Panc1 (cell line): ENCODE measurements at places on chromosomes 3 and 15.

GRCh38 chr3:80733522-80734176 lies 965.9 kb upstream of the ROBO1 start:
- no peak for DNase-seq

GRCh38 chr3:150407808-150408220 lies 284 bp upstream of the TSC22D2 start:
- DNase-seq, result no peak

DNA sequence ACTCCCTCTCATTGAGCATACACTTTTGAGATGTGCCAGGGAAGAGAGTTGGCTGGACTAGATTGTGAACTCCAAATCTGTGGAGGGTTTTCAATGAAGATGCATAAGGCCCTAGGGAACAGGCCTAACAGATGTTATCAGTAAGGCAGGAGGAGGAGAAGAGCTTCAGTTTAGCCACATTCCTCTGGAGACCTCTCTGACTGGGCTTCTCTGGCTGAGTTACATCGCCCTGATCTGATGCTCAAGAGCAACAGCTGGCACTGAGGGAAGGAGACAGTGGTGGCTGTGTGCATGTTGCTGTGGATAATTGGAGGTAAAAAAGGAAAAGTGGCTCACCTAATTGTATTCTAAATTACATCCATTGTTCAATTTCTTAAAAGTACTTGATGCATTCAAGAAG lies 206.4 kb upstream of the CFAP20DC start:
- no peak for DNase-seq

- DNase-seq, result peak; percentile 36
Measured at GRCh38 chr15:89177633-89178306, 43.6 kb downstream of the RLBP1 start.

DNA sequence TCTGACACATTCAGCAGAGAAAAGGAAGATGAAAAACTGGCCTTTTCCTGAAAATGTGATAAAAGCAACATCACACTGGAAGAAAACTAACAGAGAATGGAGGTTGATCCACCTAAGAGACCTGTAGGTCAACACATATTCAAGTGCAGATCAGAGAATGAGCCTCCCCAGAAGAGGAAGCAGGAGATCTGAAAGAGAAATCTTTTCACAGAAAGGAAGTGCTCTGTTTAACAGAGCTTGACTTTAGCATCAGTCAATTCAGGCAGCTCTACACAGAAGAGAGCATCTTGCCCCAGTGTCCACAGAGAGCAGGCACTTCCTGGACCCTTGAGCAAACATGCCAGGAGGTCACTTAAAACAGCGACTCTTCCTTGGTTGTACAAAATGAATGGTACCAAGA lies 655.4 kb upstream of the GBE1 start:
- DNase-seq, result no peak
